ENCODE measurements at places on chromosomes 7 and 10.

DNA sequence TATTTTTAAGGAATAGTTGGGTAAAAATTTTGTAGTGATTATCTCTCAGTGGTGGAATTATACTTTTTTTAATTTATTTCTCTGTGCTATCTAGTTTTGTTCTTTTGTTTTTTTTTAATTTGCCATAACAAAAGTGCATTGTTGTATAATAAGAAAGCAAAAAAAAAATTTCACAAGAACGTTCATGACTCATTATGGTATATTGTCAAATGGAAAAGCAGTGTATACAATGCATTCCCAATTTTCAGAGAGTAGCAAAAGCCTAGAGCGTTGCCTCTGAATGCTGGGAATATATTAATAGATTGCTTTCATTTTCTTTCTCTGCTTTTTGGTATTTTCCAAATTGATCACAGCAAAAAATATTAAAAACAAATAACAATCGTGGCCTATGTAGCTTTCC lies 46.3 kb upstream of the GPAM start:
- DNase-seq: no peak

DNA sequence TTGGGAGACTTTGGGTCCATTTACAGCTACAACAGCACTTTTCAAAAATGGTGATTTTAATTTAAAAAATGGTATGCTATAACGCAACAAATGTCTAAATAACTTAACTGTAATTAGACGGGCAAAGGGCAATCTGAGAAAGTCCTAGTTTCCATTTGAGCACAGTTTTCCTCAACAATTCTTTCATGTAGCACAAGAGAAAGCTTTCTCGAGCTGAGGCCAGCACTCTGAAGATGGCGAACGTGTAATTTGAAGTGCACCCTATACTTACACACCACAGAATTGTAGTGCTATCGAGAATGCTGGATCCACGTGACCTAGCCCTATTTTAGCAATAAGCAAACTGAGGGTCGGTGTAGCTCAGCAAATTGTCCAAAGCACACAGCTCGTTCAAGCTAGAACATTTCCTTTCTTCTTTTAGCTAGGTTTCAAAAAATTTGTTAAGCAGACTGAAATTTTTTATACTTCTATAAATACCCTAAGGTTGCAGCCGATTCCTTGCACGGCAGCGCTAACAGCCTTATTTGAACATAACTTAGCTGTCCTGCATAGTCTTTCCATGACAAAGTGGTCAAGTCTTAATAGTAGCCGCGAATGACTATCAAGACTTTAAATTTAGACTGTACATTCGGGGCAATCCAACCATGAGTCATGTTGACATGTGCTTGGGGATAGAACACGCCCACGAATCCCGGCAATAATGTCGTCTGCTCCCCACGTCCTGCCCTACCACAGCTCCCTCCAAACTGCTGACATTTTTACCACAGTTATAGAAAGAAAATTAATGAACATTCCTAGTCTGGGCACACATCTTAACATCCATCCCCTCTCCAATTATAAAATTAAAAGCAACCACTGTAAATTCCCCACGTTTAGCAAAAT lies 10.0 kb downstream of the KLF6 start:
- no peak for DNase-seq

GRCh38 chr10:52768001-52768532 lies 4.5 kb downstream of the MBL2 start:
- DNase-seq: no peak

- no peak for DNase-seq
Measured at GRCh38 chr7:44580945-44581878, 819 bp downstream of the TMED4 start.

- no peak for DNase-seq
Measured at GRCh38 chr10:125708971-125709503, 10.5 kb upstream of the EDRF1 start.

GRCh38 chr10:35184527-35185171 lies 58.0 kb downstream of the CREM start:
- no peak for DNase-seq

DNA sequence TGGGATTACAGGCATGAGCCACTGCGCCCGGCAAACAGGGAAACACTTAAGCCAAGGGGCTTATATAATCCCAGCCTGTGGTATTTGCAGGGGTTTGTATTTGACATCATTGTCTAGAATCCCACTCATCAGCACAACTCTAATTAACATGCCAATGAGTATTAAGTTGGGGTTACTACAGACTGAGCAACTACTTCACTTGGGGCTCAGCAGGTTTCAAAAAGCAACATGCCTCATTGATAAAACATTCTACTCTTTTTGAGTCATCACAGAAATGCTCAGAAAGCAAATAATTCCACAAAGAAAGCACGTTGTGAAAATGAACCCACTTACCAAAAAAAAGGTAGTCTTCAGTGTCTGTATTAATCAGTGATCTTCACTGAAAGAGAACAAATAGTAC lies 236.9 kb upstream of the CELF2 start:
- DNase-seq: no peak

DNA sequence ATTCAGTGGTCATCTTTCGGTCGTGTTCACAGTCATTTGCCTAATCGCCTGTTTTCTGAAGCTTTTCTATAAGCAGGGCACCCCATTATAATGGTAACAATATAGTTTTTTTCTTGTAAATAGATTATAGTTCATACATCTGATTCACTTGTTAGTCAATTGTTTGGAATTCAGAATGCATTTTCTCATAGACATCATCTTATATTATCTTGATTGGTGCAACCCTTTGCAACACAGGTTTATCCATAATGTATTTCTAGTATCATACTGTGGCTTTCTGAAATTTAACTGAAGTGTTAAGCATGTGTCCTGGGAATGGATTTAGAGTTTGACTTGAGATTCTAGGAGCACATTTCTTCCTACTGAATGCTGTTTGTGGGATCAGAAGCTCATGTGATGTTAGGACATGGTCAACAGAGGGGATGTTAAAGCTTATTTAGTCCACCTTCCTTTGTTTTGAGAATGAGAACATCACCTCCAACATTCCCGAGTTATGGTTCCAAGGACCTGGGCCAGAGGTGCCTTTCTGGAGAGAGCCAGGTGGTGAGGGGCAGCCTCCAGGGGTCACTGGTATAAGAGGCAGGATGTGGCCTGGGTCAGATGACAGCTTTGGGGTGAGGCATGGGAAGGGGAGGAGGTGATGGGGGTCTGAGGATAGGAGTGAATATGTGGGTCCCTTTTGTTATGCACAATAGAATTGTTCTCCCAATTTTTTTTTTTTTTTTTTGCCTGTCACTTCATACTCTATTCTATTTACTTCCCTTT lies 415.6 kb downstream of the EXOC4 start:
- no peak for DNase-seq
